Central memory CD8-positive, alpha-beta T cell (primary cell): ENCODE measurements at places on chromosomes 5 and 9.

DNA sequence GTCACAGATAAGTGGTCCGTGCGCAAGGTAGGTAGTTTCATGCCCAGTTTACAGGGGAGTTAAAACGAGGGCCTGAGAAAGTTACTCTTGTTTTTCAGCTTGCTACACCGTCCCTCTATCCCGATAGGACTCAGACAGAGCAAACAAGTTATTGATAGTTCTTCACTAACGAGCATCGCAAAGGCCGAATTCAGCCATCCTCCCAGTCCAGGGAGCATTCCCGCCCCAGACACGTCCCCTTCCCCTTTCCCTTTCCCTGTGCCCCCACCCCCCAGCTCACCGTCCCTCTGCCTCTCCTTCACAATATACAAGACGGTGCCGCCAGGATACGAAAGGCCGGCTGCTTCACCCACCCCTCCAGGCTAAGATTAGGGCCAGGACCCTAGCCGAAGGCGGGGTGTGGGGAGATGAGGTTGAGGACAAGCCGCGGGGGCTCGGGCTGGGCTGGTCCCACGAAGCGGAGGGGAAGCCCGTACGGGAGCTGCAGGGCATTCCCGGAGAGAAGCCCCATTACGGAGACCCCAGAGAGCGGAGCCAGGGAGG lies 599 bp downstream of the KIAA1191 start:
- peak overlapping the region; percentile 92 for H3K4me3 ChIP-seq
- H3K36me3 ChIP-seq = peaks cover 35% of the 10 kb centered on the region
- H3K27me3 ChIP-seq = no peaks in the 10 kb centered on the region
- peaks cover 19% of the 10 kb centered on the region for H3K4me1 ChIP-seq
- peak overlapping the region; percentile 91 for H3K27ac ChIP-seq

DNA sequence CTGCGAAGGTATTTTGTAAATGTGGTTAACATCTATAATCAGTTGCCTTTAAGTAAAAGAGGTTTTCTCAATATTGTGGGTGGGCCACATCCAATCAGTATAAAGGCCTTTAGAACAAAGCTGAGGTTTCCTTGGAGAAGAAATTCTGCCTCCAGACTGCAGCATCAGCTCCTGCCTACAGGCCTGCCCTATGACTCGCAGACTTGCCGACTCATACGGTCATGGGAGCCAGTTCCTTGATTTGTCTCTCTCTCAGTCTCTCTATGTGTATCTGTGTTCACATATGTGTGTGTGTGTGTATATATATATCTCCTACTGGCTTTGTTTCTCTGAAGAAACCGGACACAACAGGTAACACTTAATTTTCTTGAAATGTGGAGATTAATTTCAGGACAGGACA lies 45.3 kb downstream of the SLC36A1 start:
- no peak for DNase-seq
- H3K4me3 ChIP-seq = no peak overlapping the region
- H3K36me3 ChIP-seq = peaks cover 12% of the 10 kb centered on the region
- H3K27ac ChIP-seq = no peak overlapping the region

- H3K36me3 ChIP-seq = no peaks in the 10 kb centered on the region
- H3K4me3 ChIP-seq = no peak overlapping the region
- no peak overlapping the region for H3K27ac ChIP-seq
- no peak for DNase-seq
- no peaks in the 10 kb centered on the region for H3K4me1 ChIP-seq
Measured at GRCh38 chr9:124840300-124840833, 12.9 kb upstream of the WDR38 start.

- no peaks in the 10 kb centered on the region for H3K36me3 ChIP-seq
- no peak for DNase-seq
- H3K4me1 ChIP-seq = no peaks in the 10 kb centered on the region
- H3K4me3 ChIP-seq = no peak overlapping the region
- H3K27ac ChIP-seq = no peak overlapping the region
Measured at GRCh38 chr5:59760785-59761348, 132.7 kb downstream of the PDE4D start.
